ENCODE measurements at places on chromosomes 6 and 20.

DNA sequence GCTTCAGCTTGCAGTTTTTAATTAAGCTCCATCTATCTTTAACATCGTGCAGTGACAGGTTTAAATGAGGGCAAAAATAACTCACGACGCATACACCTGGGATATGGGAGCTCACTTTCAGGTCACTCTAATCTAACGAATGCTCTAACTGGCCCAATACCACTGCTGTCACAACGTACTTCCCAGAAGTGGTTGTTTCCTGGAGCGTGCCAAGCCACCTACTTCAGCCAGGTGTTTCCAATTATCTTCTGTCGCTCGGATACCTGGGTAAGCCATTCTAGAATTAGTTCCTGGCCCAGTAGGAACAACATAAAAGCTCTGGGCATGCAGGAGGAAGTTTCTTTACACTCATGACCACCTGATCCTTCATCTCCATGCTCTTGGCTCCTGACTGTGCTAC, 147.4 kb downstream of the FOXC1 start:
- DNase-seq: no peak

DNA sequence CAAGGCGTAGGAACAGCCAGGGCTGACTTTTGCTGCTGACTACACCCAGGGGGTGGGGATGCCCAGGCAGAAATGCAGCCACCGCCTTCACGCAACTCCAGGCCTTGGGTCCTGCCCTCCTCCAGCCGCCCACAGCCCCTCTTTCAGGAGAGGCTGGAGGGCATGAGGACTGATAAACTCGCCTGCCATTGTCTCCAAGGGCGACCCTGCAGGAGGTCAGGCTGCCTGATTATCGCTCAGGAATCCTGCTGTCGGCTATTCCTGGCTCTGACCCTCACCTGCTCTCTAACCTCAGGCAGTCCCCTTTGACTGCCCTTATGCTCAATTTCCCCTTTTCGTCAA, 62.0 kb upstream of the HDDC2 start:
- DNase-seq: no peak

DNA sequence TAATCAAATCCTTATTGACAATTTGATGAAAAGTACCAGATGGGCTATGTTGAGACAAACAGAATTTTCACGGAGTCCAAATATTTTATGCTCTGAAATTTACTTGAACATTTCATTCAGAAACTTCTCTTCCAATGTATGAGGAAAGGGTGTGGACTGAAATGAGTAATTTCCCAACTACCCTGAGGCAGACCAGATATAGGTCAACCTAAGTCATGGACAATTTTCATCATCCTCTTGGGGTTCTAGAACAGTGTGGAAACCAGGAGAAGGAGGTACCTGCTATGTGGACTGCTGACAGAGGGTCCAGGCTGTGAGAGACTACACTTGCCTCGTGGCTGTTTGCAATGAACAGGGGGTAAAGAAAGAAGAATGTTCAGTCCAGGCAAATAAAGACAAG, 323.0 kb downstream of the ESR1 start:
- no peak for DNase-seq

- DNase-seq: no peak
These were observed 1.6 kb upstream of the CDH22 start for GRCh38 chr20:46309945-46310344.

DNA sequence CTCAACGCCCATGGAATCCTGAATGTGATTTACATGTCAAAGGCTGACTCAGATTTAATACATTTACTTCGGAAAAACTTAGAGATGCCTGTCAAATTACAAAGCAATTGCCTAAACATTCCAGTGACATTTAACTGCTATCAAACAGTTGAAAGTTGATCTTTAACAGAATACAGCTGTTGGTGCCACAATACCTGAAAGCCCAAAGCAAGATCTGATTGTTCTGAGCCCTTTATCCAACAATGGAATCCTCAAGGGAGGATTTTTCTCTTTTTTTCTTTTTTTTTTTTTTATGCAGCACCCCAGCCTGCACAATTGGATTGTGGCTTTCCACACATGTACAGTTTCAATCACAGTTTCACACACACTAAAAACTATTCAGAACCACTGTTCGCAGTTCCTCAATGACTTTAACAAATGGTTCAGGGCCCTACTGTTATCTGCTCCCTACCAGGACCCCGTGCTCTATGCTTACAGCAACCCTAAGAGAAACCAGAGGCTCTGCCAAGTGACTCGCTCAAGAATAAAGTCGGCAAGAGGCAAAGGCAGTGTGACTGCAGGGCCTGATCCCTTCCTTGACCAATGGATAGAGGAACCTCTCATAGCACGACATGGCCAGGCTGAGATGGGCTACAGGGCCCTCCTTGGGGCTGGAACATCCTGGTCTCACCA, 33.3 kb downstream of the EPB41L2 start:
- no peak for DNase-seq

DNA sequence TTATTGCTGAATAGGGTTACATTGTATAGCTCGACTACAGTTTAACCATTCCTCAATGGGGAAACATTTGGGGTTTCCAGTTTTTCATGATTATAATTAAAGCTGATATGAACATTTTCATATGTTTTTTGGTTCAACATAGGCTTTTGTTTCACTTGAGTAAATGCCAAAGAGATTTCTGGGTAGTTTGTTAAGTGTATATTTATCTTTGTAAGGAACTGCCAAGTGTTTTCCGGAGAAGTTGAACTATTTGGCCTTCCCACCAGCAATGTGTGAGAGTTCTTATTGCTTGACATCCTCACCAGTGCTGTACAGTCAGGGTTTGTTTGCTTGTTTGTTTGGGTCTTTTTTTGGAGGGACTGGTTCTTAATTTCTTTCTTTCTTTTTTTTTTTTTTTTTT, 83.7 kb upstream of the RALY start:
- no peak for DNase-seq

DNA sequence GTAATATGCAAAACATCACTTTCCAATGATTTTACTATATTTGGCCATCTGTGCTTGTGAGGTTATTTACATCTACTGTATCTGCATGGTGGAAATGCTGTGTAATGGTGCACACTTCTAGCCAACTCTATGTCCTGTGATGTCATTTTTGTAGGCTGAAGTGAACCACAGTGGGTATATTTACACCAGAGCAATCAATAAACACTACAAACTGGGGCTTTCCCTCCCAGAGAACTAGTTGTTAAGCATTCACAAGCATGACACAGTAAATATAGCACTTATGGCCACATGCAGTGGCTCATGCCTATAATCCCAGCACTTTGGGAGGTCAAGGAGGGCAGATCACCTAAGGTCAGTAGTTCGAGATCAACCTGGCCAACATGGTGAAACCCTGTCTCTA, 4.9 kb downstream of the SLC22A2 start:
- no peak for DNase-seq

GRCh38 chr20:57090590-57091560, 175.6 kb downstream of the BMP7 start:
- no peak for DNase-seq

GRCh38 chr6:169445661-169446581, 192.3 kb upstream of the THBS2 start:
- no peak for DNase-seq

DNA sequence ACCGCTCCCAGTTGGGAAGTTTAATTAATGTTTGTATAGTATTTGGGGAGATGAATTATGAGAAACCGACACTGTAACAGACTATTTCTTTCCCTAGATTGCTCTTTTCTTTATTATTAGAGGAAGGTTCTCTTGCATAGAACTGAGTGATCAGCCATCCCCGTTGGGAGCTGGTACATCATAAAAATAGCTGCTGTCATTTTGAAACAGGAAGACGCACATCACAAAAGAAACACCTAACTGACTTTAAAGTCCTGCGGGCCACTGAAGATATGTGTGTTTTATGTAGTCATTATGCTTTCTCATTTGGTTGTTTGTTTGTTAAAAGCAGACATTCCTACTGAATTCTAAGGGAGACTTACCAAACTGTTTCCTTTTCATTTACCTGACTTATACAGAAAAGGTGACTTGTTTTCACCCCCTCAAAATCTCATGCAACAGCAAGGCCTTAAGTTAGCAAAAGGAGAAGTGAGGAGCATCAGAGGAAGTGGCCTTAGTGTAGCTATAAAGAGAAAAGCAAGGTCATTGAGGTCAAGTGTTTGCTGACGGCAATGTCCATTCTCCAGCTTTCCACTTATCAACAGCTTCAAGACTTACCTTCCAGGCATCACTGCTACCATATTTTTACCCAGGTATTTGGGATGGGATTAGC, 91.0 kb downstream of the PKHD1 start:
- no peak for DNase-seq

DNA sequence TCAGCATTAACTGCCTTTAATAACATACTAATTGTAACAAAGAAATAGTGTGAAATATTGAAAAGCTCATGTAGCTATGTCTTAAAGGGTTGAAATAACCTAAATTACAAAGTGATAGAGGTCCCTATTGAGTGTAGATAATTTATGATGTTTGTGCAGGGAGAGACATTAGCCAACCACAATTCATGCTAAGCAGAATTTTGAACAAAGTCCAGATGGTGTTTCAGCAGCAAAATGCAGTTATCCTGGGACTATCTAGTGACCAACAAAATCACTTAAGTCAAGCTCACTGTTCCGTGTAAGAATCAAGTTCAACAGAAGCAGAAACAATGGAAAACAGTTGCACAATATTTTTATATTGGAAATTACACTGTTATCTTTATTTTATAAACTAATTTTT, 218.5 kb downstream of the SIM1 start:
- DNase-seq: no peak

DNA sequence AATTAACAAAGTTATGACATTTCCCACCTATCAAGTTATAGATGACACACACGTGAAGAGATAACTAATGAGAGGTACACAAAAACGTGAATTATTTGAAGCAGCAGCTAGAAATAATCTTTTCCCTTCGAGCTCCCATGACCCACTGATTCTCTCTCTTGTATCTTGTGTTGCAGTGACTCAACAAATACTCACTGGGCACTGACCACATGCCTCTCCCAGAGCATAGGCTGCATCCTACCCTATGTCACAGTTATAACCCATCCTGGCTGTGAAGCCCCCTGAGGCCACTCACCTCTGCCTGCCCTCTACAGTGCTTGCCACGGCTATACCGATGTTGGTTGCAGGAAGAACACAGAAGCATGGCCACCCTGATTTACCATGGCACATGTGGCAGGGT, 91.8 kb downstream of the INSM1 start:
- no peak for DNase-seq

DNA sequence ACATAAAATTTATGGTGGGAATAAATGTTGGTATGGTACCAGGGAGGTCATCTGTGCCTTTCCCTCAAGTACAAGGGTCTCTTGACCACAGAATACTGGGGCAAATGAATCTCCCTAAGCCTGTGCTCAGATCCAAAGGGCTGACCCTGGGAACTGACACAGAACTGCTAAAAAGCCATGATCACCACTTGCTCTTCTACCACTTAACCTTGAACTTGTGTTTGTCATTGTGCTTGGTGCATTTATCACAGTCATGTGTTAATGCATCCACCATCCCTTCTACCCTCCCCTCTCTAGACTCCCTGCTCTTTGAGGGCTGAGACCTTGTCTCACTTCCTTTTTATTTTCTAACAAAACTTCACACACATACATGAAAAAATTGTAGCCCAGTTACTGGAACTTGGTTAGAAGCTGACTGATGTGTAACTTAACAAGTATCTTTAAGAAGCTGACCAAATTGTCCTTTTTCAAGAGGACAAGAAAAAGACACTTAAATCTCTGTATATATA, 46.1 kb upstream of the PBOV1 start:
- no peak for DNase-seq

GRCh38 chr6:109331081-109331480, 51.2 kb downstream of the CD164 start:
- DNase-seq: no peak

DNA sequence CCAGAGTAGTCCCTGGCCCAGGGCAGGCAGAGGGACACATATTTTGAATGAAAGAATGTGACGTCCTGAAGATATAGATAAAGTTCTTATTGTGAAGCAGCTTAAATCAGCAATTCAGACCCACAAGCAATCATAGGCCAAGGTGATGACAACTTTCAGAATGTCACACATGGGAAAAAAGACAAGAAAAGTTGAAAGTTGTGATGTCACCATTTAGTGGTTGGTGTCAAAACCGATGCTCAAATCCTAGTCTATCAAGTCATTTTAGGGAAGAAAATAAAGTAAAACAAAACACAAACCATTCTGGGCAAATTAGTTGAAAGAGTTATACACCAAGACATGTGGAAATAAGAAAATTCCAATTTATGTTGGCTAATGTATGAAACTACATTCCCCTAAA, 710.8 kb downstream of the DOK5 start:
- no peak for DNase-seq

GRCh38 chr20:24449026-24449720, 20.3 kb upstream of the SYNDIG1 start:
- DNase-seq: no peak

DNA sequence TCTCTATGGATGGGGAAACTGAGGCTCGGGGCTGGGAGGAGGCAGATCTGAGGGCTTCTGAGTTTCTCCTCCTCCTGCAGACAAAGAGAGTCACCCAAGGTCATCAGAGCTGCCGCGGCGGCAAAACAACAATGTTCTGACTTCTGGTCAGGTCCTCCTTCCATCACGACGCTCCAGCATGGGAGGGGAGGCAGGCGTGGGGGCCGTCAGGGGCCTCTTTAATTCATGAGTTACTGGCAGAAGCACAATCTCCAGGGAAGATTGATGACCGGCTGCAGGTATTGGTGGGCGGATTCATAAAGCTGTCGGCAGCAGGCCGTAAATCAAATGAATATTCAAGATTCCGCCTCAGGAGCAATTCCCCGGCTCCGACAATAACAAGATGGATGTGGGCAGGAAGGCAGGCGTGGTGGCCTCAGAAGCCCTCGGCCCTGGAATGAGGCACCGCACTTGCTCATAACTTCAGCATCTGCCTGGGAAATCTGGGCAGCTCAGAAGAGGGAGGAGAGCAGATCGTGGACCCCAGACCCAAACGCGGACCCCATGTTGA, 19.1 kb downstream of the PCK1 start:
- DNase-seq: no peak

- DNase-seq: no peak
These were observed 7.0 kb upstream of the NKAIN4 start for GRCh38 chr20:63261060-63261794.

DNA sequence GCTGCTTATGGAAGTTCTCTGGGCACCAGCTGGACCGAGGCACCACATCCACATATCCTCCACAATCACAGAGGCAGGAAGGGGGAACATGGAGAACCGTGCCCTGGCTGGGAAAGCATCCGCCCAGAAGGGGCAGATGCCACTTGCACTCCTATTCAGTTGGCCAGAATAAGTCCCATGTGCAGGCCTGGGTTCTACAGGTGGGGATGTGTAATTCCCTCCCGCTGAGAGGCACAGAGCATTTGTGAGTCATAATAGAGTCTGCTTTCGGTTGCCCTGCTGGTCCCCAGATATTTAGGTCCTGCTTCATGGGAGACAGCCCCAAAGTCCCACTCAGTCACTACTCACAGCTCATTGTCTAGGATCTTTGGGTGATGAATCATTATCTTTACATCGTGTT, 104.0 kb downstream of the PHACTR3 start:
- no peak for DNase-seq

- DNase-seq: no peak
These were observed 415.6 kb upstream of the BTBD3 start for GRCh38 chr20:11502061-11502460.

Measured in T-helper 2 cell treated with Interferon-gamma antibody and Interleukin-4, amounts not matched to agents 5 μg/mL and 100 μg/mL, for 36 hours (primary cell).